Transverse colon (tissue), 4 donors: ENCODE measurements at places on chromosomes 1 and 21.

GRCh38 chr1:74246315-74246714 is 11.1 kb downstream of the TNNI3K start:
- DNase-seq = no peak

GRCh38 chr21:44003307-44003966 is 8.7 kb upstream of the TRAPPC10 start:
- DNase-seq = no peak

- no peak for DNase-seq
Observed at GRCh38 chr1:182050481-182051448, 10.7 kb downstream of the ZNF648 start.

- no peak for DNase-seq
Observed at GRCh38 chr1:203476216-203476814, 709 bp downstream of the PRELP start.

- no peak for DNase-seq
Observed at GRCh38 chr1:53511323-53511932, 52.2 kb downstream of the DMRTB1 start.

GRCh38 chr1:200896531-200897196 is 2.0 kb downstream of the INAVA start:
- DNase-seq = peak; percentile 92

DNA sequence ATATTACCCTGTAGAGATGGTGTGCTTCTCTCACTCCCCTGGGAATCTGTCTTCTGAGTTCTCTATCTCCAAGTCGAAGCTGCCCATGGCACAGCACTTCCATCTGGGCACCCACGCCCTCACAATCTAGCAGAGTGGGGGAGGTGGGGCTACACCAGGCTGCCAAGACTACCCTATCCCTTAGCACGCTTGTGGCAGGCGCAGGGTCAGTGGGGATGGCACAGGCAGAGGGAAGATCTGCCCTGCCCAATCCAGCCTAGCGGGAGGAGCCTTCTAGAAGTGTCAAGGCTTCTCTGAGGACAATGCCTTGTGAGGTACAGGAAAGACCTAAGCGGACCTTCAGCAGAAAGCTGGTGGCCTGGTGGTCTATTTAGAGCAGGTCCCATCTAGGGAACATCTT is 49.1 kb downstream of the DMAP1 start:
- peak; percentile 37 for DNase-seq

DNA sequence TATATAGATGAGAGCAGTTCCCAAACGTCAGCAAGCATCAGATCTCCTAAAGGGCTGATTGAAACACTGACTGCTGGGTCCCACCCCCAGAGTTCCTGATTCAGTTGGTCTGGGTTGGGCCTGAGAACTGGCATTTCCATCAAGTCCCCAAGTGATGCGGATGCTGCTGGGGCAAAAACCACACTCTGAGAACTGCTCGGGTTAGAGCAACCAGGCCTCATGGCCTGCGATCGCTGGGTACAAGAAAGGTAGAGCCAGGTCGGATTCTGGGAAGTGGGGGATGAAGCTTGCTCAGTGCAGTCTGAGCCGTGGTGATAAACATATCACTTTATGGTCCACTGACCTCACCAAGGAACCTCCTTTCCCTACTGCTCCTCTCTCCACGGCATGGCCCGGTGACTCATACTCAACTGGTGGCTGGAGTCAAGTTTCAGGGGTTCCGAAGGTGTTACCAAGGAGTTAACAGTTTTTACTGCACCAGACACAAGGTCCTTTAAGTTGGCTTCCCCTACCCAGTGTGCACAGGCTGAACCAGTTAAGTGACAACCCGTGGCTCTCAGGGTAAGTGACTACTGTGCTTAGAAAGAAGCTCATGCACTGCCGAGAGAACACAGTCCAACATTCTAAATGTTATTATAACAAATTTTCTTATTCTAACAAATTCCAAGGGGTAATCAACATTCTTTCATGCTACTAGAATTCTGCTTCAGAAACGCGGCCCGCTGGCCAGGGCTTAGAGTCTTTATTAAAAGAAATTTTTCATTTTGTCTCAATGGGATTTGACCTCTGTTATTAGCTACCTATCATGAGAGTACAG is 153.5 kb downstream of the TGFBR3 start:
- DNase-seq = no peak

DNA sequence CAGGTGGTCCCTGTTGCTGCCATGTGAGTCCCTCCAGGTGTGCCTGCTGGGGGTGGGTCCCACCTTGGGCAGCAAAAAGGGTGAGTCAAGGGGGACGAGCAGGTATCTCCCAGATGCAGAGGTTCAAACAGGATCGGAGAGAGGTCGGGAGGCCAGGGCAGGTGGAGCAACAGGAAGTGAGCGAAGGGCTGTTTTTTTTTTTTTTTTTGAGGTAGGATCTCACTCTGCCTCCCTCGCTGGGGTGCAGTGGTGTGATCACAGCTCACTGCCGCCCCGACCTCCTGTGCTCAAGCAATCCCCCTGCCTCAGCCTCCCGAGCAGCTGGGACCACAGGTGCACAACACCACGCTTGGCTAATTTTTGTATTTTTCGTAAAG is 39.4 kb downstream of the SLC2A7 start:
- no peak for DNase-seq

DNA sequence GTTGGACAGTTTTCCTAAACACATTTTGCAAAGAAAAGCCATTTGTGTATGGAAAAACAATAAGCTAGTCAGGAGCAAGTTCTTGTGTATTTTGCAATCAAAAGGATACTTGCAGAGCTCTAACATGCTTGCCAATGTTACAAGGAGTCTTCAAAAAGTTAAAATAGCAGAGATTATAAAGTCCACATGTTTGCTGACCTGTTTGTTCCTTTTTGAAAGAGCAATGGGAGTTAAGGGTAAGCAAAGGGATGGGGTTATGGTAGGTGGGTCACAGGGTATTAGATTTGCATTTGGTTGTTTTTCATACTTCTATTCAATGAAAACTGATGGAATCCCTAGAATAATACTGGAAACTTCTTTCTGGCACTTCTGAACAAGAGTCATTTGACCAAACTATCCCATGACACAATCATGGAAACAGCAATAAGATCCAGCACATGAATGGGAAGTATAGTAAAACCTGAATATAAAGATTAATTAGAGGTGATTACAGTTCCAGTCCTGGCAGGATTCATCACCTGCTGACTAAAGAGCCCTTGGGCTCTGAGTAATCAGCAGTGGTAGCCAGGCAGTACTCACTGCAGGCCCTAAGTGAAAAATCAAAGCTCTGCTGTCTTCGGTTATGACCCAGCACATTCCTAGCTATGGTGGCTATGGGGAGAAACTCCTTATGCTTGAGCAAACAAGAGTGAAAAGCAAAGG is 27.1 kb upstream of the ZC3H11B start:
- no peak for DNase-seq

GRCh38 chr21:45152265-45152746 is 77.9 kb downstream of the ADARB1 start:
- peak; percentile 50 for DNase-seq

- DNase-seq = no peak
Observed at GRCh38 chr21:38277501-38278131, 20.8 kb downstream of the KCNJ15 start.

DNA sequence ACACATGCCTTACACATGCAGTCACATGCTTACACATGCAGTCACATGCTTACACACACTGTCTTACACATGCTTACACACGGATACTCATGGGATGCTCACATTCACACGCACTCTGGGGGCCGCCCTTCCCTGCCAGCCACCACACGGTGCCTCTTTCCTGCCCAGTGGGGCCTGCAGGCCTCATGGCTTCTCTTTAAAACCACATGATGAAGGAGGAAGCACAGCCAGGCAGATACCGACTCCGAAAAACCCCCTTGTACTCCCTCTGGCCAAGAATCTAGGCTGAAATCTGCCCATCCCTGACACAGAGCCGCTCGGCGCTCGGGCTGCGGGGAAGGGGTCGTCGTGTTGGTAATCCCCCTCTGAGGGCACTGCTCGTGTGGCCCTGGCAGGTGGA is 113.0 kb downstream of the PRDM16 start:
- DNase-seq = no peak

- DNase-seq = no peak
Observed at GRCh38 chr1:183733715-183734114, 71.2 kb upstream of the RGL1 start.

- DNase-seq = no peak
Observed at GRCh38 chr1:72845381-72845780, 563.0 kb upstream of the NEGR1 start.

DNA sequence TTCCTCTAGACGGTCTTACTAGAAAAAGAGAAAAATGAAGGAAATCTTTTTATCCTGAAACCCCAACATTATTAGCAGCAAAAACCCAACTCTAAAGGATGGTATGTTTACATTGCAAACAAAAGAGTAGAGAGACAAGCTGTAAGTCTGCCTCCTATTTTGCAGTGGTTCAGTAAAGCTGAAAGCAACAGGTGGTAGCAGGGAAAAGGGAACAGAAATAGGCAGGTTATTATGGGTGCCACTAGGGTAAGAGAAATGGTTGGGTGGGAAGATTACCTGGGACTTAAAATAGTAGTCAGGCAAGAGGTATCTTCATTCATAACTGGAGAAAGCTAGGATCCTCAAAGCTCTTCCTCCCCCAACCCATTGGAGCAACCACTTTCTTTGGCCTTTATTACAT is 13.7 kb downstream of the CLSPN start:
- DNase-seq = no peak
